Stimulated activated CD4-positive, alpha-beta T cell treated with anti-CD3 and anti-CD28 coated beads, Interleukin-4, amount 100 ng/mL, for 4 hours (primary cell): ENCODE measurements at places on chromosomes 12 and 14.

DNA sequence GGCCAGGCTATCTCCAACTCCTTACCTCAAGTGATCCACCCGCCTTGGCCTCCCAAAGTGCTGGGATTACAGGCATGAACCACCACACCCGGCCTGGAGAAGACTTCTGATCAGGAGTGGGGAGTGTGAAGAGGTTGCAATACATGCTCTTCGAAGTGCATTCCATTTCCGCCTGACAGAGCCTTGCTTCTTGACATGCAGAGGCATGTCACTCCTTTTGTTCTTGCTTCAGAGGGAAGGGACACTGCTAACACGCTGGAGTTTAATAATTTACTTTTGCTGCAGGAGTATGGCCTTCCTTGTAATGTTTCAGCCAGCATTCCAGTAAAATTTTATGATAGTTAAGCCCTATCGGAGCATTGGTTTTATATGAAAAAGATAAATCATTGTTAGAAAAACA is 74.9 kb downstream of the SLC25A47 start:
- no peak for DNase-seq

DNA sequence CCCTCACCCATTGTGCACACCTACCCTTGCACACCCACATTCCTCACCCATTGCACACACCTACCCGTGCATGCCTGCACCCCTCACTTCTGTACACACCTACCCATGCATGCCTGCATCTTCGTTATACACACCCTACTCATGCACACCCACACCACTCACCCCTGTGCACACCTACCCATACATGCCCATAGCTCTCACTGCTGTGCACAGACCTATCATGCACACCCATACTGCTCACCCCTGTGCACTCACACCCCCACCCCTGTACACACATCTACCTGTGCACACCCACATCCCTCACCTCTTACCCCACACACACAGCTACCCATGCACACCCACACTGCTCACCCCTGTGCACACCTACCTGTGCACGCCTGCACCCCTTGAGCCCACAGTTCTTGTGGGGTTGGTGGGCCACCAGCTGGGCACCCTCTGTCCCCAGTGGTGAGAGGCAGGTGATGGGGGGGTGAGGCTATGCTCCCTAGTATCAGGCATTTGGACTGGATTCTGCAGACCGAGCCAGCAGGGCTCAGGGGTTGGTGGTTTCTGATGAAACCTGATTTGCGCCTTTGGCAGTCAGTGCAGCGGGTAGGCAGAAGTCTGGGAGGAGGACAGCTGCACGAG is 15.6 kb downstream of the CEP170B start:
- no peak for DNase-seq

DNA sequence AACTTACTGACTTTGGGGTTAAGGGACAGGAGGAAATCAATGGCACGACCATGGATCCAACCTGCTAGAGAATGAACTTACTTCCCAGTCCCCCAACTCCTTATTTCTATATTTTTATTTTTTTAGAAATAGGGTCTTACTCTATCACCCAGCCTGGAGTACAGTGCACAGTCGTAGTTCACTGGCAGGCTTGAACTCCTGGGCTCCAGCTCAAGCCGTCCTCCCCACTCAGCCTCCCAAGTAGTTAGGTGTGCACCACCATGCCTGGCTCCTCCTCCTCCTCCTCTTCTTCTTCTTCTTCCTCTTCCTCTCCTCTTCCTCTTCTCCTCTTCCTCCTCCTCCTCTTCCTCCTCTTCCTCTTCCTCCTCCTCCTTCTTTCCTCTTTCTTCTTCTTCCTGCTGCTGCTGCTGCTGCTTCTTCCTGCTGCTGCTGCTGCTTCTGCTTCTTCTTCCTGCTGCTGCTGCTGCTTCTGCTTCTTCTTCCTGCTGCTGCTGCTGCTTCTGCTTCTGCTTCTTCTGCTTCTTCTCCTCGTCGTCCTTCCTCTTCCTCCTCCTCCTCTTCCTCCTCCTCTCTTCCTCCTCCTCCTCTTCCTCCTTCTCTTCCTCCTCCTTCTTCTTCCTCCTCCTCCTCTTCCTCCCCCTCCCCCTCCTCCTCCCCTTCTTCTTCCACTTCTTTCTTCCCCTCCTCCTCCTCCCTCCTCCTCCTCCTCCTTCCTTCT is 390.1 kb upstream of the RGS6 start:
- no peak for DNase-seq

DNA sequence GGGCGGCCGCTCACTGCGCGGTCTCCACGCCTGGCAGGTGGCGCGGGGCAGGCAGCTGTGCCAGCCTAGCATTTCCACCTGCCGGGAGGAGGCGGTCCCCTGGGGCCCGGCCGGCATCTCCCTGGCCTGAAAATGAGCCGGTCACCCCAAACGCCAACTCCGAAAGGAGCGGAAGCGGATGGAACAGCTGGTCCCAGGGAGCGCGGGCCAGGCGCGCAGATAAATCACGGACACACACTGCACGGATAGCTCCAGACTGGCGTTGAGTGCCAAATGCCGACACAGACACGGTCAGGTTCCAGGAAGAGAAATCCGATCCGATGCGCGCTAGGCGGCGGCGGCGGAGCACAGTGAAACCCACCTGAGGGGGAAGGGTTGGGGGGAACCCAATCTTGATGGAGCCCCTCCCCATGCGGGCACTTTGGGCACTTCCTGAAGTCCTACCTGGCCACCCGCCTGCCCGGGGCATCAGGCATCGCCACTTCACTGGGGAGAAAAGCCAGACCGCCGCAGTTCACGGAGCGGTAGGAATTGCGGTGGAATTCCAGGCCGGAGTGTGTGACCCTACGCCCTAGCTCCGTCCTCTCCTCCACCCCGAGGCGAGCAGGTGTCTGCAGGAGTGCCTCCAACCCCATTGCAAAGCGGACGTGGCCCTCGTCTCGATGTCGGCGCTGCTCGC is 624 bp upstream of the PLEKHD1 start:
- DNase-seq, result no peak

DNA sequence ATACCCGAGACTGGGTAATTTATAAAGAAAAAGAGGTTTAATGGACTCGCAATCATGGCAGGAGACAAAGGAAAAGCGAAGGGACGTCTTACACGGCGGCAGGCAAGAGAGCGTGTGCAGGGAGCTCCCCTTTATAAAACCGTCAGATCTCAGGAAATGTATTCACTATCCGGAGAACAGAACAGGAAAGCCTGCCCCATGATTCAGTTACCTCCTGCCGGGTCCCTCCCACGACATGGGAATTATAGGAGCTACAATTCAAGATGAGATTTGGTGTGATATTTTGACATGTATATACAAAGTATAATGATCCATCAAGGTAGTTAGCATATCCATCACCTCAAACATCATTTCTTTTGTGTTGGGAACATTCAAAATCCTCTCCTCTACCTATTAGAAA is 2.3 kb upstream of the CDCA4 start:
- DNase-seq, result no peak

DNA sequence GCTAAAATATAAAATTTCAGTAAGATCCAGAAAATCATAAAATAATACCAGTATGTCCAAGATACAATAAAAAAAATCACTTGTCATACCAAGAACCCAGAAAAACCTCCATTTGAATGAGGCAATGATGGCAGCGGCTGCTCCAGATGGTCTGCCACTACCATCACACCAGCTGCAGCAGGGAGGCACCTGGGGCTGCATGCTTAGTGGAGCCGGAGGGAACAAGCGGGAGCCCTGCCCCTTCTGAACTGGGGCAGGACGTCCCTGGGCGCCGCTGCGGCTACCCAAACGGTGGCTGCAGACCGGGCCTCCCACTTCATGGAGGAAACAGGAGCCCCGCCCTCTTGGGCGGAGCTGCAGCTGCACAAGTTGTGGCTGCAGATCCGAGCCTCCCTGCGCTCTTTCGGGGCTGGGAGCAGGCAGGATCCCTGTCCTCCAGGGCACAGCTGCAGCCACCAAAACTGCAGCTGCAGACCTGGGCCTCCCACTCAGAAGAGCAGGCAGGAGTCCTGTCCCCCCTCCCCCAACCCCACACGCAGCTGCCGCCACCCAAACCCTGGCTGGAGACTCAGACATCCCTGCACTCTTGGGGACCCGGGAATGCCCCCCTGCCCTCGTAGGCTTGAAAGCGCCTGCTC is 36.1 kb upstream of the OR5AU1 start:
- peak; percentile 40 for DNase-seq

- no peak for DNase-seq
Measured at GRCh38 chr12:79637093-79637492, 53.7 kb downstream of the PAWR start.

GRCh38 chr14:96380735-96381134 is 11.2 kb upstream of the AK7 start:
- DNase-seq, result no peak

DNA sequence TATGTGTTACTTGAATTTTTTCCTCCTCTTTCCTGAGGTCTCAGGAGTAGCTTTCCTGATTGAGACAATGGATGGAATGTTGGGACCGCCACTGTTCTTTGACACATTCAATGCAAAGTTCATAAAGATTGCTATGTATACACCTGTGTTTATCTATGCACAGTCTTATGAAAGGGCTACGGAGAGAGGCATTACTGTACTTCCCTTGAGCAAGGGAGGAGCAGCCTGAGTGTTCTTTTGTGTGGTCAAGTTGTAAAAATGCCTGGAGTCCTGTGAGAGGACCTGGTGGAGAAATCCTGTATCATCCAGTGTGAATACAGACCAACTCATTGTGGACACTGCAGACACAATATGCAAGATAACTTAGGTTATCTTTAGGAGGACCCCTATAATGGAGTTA is 1.2 kb downstream of the SRGAP1 start:
- no peak for DNase-seq
